H7 (cell line): ENCODE measurements at places on chromosomes 5 and 9.

GRCh38 chr5:68529581-68529980 is 314.0 kb downstream of the PIK3R1 start:
- no peak for DNase-seq

- no peak for DNase-seq
Measured at GRCh38 chr9:98789483-98790133, 6.7 kb downstream of the ANKS6 start.

- DNase-seq: peak; percentile 12
Measured at GRCh38 chr5:61010467-61011454, 65.8 kb downstream of the NDUFAF2 start.

GRCh38 chr5:41735213-41735612 is 135.0 kb downstream of the OXCT1 start:
- DNase-seq: no peak

GRCh38 chr9:128152133-128153059 is 3.1 kb downstream of the LCN2 start:
- DNase-seq: peak; percentile 39

- no peak for DNase-seq
Measured at GRCh38 chr5:93076566-93076965, 504.5 kb downstream of the NR2F1-AS1 start.
